ENCODE measurements at places on chromosomes 16 and 17.

- peak; percentile 22 for DNase-seq
Observed at GRCh38 chr17:80195671-80196529, 24.2 kb downstream of the SGSH start.

- no peak for DNase-seq
Observed at GRCh38 chr17:61496957-61497653, 44.9 kb downstream of the TBX4 start.

DNA sequence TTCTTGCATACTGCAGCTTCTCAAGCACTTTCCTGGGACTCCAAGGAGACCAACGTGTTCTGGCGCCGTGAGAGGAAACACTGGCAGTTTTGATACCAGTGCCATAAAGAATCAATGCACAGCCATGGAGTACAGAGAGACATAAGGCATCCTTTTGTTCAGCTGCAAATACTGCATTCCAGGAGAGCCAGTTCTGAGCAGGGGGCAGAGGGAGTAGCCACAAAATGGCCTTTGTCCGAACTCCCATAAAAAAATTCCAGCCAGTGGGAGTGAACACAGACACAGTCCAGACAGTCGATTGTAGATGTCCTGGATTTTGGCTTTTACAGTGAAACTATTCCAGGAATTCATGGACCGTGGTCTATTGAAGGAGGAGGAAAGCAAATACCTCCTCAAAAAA lies 36.2 kb upstream of the TEKT3 start:
- no peak for DNase-seq

- no peak for DNase-seq
Observed at GRCh38 chr17:36495076-36495578, 8.6 kb downstream of the ZNHIT3 start.

DNA sequence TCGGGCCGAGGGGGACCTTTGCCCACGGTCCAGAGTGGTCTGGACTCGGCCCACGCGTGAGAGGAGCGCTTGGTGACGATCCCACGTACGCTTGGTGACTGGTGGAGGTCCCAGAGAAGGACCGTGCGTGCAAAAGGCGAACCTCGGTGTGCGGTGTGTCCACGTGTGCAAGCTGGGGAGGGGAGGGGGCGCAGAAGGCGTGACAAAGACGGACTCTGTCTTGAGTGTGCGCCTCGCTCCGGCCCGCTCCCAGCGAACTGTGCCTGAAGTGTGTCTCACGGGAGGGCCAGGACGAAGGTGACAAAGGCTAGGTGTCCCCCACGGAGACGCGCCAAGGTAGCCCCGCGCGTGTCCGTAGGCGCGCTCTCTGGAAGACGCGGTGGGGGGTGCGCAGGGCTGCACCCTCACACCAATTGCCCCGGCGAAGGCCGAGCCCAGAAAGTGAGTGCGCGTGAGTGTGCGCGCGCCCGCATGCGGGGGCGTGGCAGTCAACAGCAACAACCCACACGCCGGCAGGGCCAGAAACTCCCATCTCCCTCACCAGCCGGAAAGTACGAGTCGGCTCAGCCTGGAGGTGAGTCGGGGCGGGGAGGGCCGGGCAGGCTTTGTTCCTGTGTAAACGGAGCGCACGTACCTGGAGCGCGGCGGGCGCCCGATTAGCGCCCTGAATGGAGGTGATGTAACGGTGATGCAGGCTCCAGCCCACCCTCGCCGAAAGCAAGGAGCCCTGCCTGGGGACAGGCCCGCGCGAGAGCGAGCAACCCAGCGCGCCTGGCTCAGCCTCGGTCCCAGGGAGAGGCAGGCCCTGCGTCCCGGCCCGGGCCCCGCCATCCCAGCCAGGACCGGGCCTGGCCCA lies at the start of gene GPRC5C:
Gene GPRC5C, plus strand, starts transcription at position 521 of the 856 bp plus-strand sequence. CDS start 7,689 bp downstream, outside the sequence.
- DNase-seq, result peak; percentile 63

DNA sequence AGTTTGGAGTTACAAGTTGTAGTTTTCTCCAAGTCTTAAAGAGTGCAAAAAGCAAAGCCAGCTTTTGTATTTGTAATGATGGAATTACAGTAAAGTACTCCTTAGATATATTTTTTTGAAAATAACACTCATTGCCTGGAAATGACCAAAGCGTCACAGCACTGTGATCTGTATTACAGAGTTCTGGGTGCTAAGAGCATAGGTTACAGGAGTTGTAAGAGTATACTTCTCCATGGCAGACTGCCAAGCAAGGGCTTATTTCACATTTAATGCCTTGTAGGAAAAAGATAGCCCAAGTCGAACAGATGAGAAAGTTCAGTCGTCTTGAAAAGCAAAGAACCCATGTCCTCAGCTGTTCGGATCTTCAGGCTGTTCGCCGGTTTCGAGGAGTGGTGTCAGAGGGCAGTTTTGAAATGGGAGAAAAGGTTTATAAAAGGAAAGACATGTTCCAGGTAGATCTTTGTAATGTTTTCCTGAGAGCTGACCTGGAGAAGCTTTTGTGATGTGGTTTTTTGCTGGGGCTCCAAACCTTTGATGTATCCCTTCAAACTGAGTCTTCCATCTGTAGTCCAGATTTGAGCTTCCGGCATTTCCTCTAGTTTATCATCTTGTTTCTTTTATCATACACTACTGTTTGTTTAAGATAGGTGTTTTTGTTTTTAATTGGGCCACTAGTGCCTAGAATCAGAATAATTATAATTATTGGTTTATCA lies 41.3 kb downstream of the ERCC4 start:
- DNase-seq, result peak; percentile 10

DNA sequence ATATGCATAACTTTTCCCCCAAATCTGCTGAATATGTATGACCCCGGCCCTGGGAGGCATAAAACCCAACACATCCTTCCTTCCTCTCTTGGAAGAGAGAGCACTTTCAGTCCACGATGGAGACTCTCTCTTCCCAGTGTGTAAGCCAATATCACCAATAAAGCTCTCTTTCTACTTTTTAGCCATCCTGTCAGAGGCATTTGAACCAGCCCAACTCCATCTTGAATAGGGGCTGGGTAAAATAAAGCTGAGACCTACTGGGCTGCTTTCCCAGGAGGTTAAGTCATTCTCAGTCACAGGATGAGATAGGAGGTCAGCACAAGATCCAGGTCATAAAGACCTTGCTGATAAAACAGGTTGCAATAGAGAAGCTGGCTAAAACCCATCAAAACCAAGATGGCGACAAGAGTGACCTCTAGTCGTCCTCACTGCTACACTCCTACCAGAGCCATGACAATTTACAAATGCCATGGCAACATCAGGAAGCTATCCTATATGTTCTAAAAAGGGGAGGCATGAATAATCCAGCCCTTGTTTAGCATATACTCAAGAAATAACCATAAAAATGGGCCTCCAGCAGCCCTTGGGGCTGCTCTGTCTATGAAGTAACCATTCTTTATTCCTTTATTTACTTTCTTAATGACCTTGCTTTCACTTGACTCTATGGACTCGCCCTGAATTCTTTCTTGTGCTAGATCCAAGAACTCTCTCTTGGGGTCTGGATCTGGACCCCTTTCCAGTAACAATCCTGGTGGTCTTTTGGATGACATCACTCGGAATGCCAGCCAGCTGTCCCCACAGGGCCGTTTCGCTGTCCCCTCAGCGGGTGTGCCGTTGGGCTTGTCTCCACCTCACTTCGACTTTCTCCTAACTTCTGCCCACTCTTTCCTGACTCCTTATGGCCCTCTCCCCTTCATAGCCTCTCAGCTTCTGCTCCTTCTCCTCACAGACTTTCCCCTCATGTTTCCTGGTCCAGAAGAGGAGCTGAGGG lies 53.4 kb upstream of the NKD1 start:
- DNase-seq, result no peak

DNA sequence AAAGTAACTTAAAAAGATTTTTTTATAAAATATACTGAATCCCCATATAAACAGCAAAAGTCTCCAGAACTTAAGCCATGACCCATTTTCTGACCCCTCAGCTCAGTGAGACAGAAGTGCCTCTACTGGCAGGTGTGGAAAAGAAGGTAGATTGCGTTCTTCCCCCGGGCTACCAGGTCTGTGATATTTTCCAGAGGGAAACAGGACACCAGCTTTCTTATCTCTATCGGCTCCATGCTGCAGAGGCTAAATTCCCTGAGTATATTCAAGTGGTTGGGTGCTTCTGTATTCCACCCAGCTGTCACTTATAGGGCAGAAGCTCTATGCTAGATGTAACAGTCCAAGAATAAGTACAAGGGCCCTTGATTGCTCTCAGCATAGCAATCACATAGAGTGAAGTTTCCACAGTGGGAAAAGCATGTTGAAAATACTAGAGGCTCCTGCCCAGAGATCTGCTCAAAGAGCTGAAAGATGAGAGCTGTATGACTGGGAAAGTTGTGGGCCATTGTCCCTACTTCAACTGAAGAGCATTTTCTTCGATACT lies 687.3 kb downstream of the CDH11 start:
- no peak for DNase-seq

DNA sequence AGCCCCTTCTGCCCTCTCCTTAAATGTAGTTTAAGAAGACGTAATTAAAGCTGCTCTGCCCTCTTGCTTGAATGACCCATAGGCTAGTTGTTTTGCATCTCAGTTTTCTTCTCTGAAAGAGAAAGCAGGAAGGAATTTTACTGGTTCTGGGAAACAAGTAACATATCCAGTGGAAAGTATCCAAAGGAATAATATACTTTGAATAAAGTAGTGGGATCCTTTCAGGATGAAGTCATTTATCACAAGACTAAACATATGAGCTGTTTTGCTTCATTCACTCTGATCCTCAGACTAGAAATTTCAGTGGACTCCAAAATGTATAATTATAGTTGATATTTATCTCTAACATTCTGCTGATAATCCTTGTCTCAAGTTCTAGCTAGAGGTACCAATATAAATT lies 1297.6 kb upstream of the GOT2 start:
- no peak for DNase-seq

- no peak for DNase-seq
Observed at GRCh38 chr17:41334385-41335305, 16.0 kb downstream of the KRT33A start.

DNA sequence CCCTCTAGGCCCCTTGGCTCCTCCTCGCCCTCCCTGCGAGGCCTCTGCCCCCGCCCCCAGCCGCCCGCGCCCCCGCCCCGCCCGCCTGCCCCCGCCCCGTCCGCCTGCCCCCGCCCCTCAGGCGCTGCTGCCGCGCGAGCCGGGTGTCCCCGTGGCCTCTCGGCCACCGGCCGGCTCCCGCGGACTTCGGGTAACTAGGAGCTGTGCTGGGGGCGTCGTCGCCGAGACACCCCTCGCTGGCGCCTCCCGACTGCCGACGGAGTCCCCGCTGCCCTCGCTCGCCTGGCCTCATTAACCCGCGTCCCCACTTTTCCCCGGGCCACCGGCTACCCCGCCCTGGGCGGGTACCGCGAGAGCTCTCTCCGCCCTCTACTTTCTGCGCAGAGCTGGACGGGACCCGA lies at the start of gene TLCD1:
Gene TLCD1, minus strand, starts transcription at position 8 of the 401 bp plus-strand sequence. CDS start 136 bp downstream, outside the sequence.
- DNase-seq, result peak; percentile 83

DNA sequence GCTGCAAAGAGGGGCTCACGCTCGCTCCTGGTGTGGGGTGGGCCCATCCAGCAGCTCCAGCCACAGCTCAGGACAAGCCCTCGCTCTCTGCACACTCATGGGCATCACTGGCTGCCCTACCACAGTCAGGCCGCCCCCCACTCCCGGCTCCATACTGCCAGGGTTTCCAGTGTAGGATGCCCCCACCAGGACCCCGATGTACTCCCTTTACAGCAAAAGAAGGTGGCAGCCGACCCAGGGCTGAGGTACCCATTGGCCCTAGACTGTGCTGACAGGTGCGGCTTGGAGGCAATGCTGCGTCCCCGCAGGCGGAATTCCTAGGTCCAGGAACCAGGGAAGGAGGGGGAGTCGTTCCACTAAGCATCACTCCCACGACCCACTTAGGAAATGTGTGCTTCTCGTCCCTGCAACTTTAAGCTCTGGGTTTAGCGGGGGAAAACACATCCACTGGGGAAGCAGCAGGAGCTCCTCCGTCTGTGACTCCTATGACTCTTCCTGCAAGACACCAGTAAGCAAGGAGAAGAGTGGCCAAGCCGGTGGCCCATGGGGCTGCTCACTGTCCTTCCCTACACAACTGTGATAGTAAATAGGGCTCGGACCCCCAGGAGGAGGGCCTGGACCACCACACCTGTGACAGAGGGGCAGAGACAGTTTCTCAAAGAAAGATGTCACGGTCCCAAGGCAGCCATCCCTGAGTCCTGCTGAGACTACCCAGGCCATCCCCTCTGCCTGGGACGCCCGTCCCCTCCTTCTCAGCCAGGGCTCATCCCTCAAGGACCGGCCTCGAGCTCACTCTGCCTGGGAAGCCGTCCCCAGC lies 13.1 kb downstream of the CORO7 start:
- DNase-seq, result no peak

GRCh38 chr16:25783226-25783625 lies 91.5 kb downstream of the HS3ST4 start:
- DNase-seq, result no peak

DNA sequence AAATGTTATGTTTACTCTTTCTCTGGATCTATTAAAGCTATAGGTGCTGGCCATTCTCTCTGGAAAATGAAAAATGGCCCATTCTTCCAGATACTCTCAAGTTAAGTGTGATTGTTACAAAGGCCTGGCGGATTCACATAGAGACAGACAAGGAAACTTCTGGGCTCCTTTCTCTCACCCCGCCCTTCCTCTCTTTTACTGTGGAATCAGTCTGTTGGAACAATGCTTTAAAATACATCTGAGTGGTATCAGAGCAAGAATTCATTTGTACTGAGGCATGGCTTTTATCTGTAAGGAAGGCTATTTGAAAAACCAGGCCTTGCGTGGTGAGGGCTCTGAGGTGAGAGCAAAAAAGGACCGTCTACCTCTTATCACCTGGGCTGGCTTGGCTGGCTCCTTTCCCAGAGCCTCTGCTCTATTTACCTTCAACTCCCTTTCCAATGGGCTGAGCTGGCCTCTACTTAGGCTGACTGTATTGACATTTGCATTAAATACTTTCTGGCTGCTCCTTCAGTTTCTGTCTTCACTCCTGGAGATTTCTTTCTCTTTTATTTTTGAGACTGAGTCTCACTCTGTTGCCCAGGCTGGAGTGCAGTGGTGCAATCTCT lies 274.0 kb downstream of the PHKB start:
- DNase-seq, result no peak
